ENCODE measurements at places on chromosomes 13 and 19.

DNA sequence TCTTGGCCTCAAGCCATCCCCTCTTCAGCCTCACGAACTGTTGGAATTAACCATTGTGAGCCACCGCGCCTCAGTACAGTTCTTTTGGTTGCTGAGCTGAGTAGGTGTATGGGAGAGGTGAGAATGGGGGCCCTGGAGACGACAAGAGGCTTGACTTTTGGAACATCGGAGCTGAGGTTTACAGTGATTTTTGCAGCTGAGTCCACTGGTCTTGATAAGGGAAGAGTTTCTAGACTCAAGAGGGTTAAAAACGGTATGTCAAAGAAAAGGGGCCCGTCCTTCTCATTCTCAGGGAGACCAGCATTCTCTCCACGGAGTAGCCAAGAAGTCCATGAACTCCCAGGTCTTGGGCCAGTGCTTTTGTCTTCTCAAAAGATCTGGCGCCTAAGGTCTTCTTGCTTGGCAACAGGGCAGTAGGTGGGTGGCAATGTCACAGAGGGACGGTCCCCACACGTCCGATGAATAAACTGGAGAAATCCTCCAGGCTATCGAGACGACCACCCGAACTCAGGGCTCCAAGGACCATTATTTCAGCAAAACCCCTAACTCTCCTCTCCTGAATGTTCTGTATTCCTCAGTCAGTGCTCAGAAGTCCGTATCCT, 6.4 kb upstream of the QTRT1 start:
- DNase-seq: no peak

DNA sequence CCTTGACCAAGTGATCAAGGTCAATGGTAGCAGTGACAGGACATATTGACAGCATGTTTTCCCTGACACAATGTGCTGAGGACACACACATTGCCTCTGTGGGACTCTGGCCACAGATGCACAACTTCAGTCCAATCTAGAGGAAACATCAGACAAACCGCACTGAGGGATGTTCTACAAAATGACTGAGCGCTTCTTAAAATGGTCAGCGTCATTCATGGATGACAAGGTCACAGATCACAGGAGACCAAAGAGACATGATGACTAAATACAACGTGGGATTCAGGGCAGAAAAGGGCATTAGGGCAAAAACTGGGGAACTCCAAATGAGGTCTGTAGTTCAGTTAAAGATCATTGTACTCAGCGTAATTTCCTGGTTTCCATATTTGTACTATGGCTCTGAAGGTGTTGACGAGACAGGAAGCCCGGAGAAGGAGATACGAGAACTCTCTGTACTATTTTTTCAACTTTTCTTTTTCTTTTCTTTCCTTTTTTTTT, 20.6 kb downstream of the PBX4 start:
- DNase-seq: peak; percentile 66

GRCh38 chr19:6733338-6734095, 3.9 kb downstream of the GPR108 start:
- no peak for DNase-seq

DNA sequence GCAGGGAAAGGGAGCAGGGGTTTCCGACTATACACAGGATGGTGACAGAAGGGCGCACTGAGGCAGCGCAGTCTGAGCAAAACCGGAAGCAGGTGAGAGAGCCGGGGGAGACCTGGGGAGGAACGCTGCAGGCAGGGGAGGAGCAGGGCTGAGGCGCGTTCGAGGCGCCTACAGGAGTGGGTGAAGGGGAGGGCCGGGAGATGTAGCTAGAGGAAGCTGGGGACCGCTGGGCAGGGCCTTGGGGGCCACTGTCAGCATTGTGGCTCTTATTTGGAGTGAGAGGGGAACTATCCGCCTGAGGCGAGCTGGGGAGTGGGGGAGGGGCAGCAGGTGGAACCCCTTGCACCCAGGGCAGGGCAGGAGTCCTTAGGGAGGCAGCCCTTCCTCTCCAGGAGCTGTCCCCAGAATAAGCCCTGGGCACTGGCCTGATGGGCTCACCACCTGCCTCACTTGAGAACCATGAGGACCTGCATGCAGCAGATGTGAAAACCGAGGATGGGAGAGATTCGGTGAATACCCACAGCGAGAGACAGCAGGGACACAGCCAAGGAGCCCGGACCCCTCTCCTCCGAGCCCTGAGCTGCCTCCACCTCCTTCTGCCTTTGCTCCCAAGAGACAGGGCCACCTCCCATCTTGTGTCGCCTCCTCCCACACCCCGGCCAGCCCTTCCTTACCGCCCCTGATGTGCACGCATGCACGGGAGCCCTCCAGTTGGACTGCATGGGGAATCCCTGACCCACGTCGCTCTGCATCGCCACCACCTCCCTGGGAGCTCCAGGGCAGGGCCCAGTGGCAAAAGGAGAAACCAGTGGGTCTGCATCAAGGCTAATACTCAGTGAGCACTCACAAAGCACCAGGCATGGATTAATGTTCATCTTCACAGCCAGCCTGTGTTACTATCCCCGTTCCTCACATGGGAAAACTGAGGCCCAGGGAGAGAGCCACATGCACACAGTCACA, 10.3 kb downstream of the AKT2 start:
- DNase-seq: peak; percentile 72

- no peak for DNase-seq
Observed at GRCh38 chr13:40059540-40060232, 404.2 kb downstream of the COG6 start.

GRCh38 chr19:29535214-29535831, 9.5 kb downstream of the VSTM2B start:
- no peak for DNase-seq

GRCh38 chr13:75432811-75433244, 49.1 kb downstream of the TBC1D4 start:
- no peak for DNase-seq

- DNase-seq: no peak
Observed at GRCh38 chr19:40461669-40462221, 3.8 kb downstream of the BLVRB start.

GRCh38 chr13:26062853-26063444, 11.1 kb upstream of the SHISA2 start:
- peak; percentile 68 for DNase-seq

DNA sequence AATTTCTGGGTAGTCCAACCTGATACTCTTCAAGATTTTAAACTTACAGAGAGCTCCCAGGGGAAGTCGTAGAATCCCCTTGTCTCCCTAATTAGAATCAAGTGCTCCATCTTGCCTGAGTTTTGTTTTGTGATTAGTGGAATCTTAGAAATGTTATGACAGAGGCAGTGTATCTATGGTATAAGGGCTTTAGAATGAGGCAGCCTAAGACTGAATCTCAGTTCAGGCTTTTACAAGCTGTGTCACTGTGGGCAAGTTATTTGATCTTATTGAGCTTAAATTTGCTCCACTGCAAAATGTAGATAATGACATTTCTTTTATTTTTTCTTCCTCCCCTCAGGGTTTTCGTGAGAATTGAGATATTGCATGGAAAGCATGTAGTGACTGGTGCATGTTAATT, 215.5 kb downstream of the POSTN start:
- DNase-seq: no peak

DNA sequence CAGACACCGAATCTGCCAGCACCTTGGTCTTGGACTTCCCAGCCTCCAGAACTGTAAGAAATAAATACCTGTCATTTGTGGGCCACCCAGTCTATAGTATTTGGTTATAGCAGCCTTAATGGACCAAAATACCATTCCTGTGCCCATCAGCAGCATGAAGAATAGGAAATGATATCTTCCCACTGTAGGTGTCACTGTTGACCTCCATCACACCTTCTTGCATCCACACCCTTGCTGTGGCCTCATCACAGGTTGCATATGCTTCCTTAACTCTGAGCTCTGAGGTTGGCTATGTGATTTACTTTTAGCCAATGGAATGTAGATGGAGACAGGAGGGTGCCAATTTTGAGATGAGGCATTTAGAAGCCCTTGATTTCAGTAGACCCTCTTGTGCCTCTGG, 242.0 kb upstream of the TSHZ3 start:
- no peak for DNase-seq

DNA sequence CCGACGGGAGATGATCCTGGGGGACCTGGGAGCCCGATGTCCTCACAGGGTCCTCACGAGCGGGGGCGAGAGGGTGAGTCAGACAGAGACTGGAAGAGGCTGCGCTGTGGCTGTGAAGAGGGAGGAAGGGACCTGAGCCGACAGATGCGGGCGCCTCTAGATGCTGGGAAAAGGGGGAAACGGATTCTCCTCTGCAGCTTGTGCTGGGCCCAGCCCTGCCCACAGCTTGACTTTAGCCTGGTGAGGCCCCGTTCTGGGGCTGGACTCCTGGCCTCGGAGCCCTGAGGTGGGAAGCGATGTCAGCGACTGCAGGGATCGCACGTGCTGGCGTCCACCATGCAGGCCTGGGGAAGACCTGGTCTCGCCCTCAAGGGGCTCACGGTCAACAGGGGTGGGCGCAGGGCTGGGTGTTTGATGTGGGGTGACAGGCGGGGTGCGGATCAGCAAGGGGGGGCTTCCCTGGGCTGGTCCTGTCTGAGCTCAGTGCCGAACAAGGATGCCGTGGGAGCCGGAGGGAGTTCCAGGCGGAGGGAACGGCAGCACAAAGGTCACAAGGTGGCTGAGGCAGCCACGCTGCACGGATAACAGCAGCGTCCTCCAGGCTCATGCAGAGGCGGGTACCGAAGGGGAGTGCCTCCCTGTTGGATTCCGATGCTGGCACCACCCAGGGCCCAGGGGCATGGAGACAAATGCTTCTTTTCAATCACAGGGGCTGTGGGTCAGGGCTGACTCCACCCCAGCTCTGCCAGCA, 31.8 kb downstream of the PIP5K1C start:
- no peak for DNase-seq

GRCh38 chr13:36360903-36361302, 14.7 kb upstream of the SPART start:
- DNase-seq: no peak

DNA sequence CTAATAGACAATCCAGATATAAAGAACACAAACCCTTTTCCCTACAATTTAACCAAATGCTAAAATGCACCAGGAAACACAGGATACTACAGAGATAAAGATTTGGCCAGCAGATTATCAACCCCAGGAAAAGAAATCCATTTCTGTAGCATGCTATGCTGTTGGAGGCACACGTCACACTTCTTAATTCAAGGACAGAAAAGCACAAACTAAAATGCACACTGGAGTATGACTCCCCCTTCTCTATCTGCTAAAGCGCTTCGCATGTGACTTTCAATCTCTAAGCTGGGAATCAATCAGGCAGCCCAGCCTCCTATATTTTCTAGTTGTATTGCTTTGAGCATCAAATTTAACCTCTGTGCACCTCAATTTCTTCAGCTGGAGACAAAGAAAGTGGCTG, 22.2 kb downstream of the ABCC4 start:
- DNase-seq: no peak

- no peak for DNase-seq
Observed at GRCh38 chr13:108304170-108305016, 34.9 kb downstream of the TNFSF13B start.

DNA sequence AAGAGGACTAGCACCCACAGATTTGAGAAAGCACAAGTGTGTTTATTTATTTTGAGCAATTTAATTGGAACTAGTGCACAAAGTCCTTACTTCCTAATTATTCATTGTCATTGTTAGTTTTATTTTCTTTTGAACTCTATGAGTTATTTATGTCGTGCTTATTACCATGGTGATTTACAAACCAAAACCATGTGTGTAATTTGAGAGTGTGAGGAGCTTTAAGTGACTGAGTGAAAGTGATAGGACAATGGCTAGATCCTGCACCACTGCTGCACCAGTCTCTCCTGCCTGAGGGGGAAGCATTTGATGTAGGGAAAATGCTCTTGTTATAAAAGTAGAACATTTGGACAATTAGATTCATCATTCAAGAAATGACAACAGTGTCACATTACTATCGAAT, 172.3 kb upstream of the KLF12 start:
- DNase-seq: no peak

- no peak for DNase-seq
Observed at GRCh38 chr19:49438261-49438660, 3.1 kb downstream of the SLC17A7 start.

GRCh38 chr19:46901701-46902401, 41.1 kb downstream of the ARHGAP35 start:
- DNase-seq: no peak

GRCh38 chr13:110450941-110451730, 110.4 kb downstream of the RAB20 start:
- no peak for DNase-seq

- no peak for DNase-seq
Observed at GRCh38 chr13:34464011-34464410, 478.1 kb upstream of the NBEA start.

- DNase-seq: no peak
Observed at GRCh38 chr19:32895384-32895783, 25.8 kb upstream of the SLC7A9 start.

DNA sequence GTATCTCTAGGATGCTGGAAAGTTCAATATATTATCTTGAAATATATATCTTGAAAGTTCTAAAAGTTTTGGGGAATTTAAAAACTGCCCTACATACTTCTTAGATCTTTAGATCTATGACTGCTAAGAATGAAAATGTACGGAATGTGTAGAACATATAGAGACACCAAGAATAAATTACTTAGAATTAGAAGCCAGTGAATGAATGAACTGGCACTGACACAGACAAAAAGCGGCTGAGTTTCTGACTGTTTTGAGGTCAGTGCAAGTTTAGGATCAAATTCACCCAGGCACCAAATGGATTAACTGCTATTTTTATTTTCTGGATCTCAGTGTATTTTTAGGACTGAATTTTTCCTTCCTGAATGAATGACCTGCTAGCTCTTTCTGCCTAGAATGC, 411.2 kb downstream of the KCTD12 start:
- no peak for DNase-seq

- no peak for DNase-seq
Observed at GRCh38 chr19:40231544-40232424, 5.3 kb upstream of the CCNP start.

GRCh38 chr19:41853768-41854167, 6.3 kb upstream of the RPS19 start:
- no peak for DNase-seq

DNA sequence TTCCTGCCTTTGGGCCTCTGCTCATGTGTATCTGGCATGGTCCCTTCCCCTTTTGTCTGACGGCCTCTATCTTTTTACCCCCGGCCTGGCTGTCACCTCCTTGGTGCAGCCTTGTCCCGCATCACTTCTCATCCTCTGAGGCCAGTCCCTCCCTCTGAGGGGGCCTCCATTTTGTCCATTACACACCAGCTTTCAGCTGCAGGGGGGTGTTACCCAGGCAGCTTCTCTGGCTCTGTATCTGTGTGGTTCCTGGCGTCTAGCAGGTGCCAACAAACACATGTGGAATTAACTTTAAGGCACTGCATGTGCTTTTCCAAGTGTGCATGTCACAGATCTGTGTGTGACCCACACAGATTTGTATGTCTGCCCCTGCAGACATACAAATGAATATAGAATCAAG, 52.4 kb downstream of the LYL1 start:
- no peak for DNase-seq

Measured in activated naive CD4-positive, alpha-beta T cell treated with anti-CD3 and anti-CD28 coated beads, Interleukin-2, amount 10 ng/mL, durations not matched to agents 7 days and 5 days (primary cell).